Naive thymus-derived CD4-positive, alpha-beta T cell (primary cell): ENCODE measurements at places on chromosomes 3 and 15.

DNA sequence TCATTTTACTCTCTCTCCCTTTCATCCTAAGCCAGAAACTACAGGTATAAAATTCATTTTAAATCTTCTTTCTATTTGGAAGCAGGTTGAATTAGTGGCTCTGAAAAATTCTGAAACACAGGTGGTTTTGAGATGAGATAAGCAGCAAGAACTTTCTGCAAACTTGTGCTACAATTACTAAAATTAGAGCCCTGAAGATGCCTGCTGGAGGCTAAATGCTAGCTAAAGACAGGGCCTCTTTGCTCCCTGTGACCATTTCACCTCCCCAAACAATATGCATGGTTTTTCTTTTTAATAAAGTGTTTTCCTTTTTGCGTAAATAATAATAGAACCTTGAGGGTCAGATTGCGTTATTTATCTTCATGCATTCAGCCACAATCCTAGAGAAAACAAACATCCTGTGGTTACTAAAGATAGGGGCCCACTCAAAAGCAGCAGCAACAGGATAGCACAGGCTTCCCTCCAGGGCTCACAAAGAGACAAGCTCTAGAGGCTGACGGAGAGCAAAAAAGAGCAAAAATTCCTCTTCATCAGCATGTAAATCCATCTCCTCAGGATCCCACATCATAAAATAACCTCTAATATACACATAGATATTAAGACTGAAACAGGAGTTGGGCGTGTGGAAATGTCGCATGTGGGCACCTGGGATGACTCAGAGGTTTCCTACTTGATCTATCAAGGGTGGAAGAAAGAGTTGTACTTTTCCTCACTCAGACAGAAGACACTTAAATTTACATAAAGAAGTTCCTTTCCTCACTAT, 26.5 kb upstream of the CP start:
- no peak for DNase-seq
- no peak overlapping the region for H3K4me3 ChIP-seq
- H3K27ac ChIP-seq, result no peak overlapping the region

DNA sequence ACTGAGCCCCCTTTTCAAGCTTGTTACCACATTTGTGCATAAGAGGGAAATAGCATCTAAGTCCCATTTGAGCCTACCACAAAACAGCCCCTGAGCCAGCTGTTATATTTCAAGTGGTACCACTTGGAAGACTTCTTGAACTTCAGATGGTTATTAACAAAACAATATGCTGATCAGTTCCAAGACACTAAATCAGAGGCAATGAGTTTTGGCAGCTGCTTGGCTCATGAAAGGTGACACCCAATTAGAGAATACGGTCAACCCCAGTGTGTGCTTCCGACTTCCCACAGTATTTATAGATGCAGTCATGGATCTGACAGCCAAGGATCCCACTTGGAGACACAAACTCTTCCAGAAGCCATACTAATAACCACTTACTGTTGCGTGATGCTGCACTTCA, 469.6 kb upstream of the PPP2R3A start:
- no peak overlapping the region for H3K27ac ChIP-seq
- H3K36me3 ChIP-seq, result no peaks in the 10 kb centered on the region
- no peak overlapping the region for H3K4me3 ChIP-seq
- no peaks in the 10 kb centered on the region for H3K27me3 ChIP-seq
- H3K4me1 ChIP-seq, result no peaks in the 10 kb centered on the region

GRCh38 chr15:51751697-51752683, 593 bp downstream of the TMOD2 start:
- no peaks in the 10 kb centered on the region for H3K27me3 ChIP-seq
- no peak overlapping the region for H3K27ac ChIP-seq
- no peaks in the 10 kb centered on the region for H3K36me3 ChIP-seq
- no peaks in the 10 kb centered on the region for H3K4me1 ChIP-seq
- DNase-seq, result no peak

GRCh38 chr3:61682671-61683548, 121.5 kb downstream of the PTPRG start:
- no peak overlapping the region for H3K27ac ChIP-seq
- DNase-seq, result no peak
- no peak overlapping the region for H3K4me3 ChIP-seq
- H3K36me3 ChIP-seq, result no peaks in the 10 kb centered on the region
- no peaks in the 10 kb centered on the region for H3K4me1 ChIP-seq

GRCh38 chr3:152260026-152260425, 8.7 kb upstream of the MBNL1 start:
- no peaks in the 10 kb centered on the region for H3K27me3 ChIP-seq
- H3K4me1 ChIP-seq, result peaks cover 78% of the 10 kb centered on the region
- no peaks in the 10 kb centered on the region for H3K36me3 ChIP-seq
- no peak for DNase-seq

DNA sequence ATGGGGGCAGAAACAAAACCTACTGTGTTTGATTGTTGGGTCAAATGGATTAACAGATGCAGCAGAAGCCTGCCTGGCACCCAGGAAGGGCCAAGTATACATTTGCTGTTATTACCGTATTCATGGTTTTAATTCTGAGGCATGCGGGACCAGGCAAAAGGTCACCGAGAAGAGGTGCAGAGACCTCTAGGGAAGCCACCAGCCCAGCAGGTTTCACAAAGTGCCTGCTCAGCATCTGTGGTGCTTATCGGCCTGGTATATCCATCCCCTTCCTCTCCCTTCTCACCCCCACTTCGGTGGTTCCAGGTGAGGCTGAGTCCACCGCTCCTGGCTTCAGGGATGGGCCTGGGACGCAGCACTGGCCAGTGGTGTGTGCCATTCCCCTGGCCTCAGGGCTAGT, 13.1 kb downstream of the TPRA1 start:
- no peaks in the 10 kb centered on the region for H3K27me3 ChIP-seq
- peaks cover 6% of the 10 kb centered on the region for H3K4me1 ChIP-seq
- H3K4me3 ChIP-seq, result no peak overlapping the region
- DNase-seq, result no peak
